ENCODE measurements at places on chromosomes 12 and 14. TPM values are rescaled to one million over a fixed set of nuclear protein-coding genes. Genes with fewer than 3 reads are reported as not detected.

DNA sequence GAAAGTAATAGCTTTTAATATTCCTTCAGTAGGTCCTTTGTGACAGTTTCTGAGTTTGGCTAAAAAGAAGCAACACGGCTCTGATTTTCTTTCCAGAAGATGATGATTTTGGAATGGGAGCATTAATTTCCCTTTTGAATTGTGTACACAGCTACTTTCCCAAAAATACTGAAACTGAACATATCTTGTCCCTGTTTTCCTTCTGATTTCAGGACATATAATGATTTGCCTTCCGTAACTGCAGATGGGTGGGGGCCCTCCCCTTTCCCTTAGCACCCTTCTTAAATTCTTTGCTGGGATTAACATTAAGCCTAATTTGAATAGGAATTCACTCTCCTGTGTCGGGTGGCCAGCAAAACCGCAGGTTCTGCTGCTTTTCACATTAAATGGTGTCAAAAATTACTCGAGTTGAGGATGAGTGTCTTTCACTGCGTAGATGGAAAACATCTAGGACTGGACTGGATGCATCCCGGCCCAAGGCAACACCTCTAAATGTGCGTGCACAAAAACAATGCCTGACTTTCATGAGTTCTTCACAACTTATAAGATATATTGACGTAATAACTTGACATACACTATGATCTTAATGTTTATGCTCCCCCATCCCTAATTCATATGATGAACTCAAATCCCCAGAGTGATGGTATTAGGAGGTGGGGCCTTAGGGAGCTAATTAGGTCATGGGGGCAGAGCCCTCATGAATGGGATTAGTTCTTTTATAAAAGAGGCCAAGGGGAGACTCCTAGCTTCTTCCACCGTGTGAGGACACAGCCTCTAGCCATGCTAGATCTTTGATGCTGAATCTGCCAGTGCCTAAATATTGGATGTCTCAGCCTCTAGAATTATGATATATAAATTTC, 158.1 kb downstream of the AEBP2 start:
- no peak for DNase-seq

GRCh38 chr12:78555802-78556201, 308.8 kb upstream of the SYT1 start:
- no peak for DNase-seq

DNA sequence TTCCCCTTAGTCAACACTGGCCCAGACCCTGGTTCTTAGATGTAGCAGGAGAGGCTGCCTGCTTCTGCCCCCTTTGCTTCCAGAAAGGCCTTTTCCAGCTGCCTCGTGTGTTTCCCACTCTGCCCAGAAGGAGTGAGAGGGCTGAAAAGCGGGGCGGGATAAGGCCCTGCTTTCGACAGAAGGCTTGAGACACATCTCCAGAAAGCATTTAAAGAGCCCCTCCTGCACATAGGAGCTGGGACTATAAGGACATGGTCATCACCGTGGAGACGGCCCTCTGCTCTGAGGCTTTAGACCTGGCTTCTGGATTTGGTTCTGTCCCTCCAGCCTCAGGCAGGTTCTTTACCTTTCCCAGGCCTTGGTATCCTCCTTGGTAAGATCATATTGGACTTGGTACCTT, 11.9 kb downstream of the CALM1 start:
- DNase-seq = no peak

ZFHX2 gene
- total RNA-seq = not detected

DNA sequence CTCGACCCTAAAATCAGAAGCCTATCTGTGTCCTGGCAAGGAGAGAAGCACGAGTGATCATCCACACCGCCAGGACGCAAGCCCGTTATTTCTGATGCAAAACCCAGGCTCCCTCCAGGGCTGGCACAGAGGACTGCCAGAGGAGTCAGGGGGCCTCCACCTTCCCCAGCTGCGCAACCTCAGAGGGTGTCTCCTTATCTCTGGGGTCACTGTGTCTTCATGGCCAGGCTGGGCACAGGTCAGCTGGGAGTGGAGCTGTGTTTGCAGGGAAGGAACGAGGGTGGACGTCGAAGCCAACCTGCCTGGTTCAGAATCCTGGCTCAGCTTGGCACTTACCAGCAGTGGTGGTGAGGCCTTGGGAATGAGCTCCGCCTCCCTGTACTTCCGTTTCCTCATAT, 12.0 kb upstream of the SERPINA3 start:
- no peak for DNase-seq

CACNA2D4 gene
- total RNA-seq = 1.4 TPM

TOMM20L gene
- total RNA-seq = not detected

NINJ2 gene
- total RNA-seq = not detected

MAP3K12 gene
- 5.7 TPM for total RNA-seq

DNA sequence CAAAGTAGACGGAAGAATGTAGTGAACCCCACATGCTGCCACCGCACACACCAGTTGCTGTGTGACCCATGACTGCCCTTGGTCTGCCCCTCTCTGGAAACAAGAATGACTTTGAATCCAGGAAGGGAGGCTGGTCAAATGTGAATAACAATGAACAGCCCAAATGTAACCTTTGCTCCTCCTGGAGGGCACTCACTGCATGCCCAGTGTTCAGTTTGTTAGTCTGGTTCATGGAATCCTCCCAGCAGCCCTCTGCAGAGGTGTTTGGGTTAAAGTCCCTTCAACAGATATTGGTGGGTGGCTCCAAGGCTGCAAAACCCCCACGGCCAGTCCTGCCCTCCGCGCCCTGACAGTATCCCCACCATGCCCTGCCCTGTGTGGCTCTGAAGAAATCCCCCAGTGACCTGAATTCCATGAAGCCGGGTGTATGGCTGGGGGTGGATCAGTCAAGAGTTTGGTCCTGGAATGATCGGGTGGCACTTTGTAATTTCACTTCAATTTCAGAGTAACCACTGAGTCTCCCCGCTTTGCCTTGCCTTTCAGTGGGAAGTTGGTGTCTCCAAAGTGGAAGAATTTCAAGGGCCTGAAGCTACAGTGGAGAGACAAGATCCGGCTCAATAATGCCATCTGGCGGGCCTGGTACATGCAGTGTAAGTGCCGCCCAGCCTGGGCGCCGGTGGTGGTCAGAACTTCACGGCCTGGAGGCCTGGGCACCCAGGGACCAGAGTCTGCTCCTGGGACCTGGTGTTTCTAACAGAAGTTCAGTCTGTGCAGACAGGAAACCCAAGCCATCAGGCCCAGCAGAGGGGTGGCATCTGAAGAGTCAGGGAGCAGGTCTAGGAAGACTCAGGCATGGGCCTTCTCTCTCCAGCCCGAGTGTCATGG, 47.1 kb downstream of the IL31 start:
- no peak for DNase-seq

CLMN gene
- total RNA-seq = 0.35 TPM

- DNase-seq = peak; percentile 62
Observed at GRCh38 chr12:12734054-12734453, 16.9 kb downstream of the CDKN1B start.

GALNT6 gene
- total RNA-seq = not detected

DIO3 gene
- 0.07 TPM for total RNA-seq

TMEM121 gene
- 7.1 TPM for total RNA-seq

DNA sequence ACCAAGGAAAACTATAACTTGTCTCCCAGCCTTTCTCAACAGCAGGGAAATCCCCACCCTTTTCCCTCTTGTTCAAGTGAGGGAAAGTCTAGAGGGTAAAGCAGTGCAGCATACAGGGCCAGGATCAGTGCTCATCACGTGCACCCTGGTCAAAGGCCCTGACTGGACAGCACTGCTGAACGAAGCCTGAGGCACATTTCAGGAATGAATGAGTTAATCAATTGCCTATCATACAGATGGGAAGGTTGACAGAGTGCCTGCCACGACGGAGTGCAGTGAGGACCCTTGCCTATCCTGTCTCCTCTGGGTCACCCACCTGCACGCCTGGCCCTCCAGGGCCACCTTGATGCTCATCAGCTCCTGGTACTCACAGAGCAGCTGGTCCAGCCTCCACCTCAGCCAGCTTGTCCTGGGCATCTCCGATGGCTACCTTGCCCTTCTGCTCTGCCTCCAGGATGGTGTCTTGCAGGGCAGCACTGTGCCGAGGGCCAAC, 11.7 kb upstream of the KRT73 start:
- DNase-seq = no peak

DNA sequence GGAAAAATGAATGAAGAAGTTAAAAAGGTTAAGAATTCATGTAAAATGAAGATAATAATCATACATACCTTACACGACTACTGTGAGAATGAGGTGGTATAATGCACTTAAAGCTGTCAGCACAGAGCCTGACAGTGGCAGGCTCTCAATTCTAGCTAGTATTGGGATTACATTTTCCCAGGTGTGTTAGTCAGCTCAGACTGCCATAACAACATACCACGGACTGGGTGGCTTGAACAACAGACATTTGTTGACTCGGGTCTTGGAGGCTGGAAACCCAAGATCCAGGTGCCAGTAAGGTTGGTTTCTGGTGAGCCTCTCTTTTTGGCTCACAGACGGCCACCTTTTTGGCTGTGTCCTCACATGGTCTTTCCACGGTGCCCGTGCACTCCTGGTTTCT, 167.8 kb downstream of the CHST11 start:
- no peak for DNase-seq

LRP10 gene
- total RNA-seq = 6.4 TPM

SMCO2 gene
- not detected for total RNA-seq

- DNase-seq = peak; percentile 86
Observed at GRCh38 chr12:54411391-54412241, 7.5 kb downstream of the ITGA5 start.

- no peak for DNase-seq
Observed at GRCh38 chr14:24817212-24818057, 183.4 kb upstream of the GZMB start.

ACVRL1 gene
- 1.4 TPM for total RNA-seq

- DNase-seq = no peak
Observed at GRCh38 chr12:76041406-76041805, 9.8 kb upstream of the PHLDA1 start.

GRCh38 chr14:67010602-67011001, 178.6 kb upstream of the GARIN2 start:
- no peak for DNase-seq

All from MG63 (cell line).